Activated CD8-positive, alpha-beta T cell treated with anti-CD3 and anti-CD28 coated beads for 36 hours (primary cell): ENCODE measurements at places on chromosomes 3 and 15. TPM values are rescaled to one million over a fixed set of nuclear protein-coding genes. Genes with fewer than 3 reads are reported as not detected.

Gene ATP2C1
- total RNA-seq = 46.8 TPM

Gene CLSTN2
- total RNA-seq = not detected

Gene CLDN11
- total RNA-seq = not detected

Gene ZBTB47
- total RNA-seq = 0.45 TPM

Gene SPINK8
- total RNA-seq = not detected

Gene KIF7
- 3.7 TPM for total RNA-seq

Gene PIK3CB
- 13.4 TPM for total RNA-seq

Gene PLEKHO2
- total RNA-seq = 10.1 TPM

Gene EBLN2
- 5.0 TPM for total RNA-seq

Gene C3orf70
- 0.04 TPM for total RNA-seq

Gene AHSG
- total RNA-seq = not detected

Gene SEMA3F
- total RNA-seq = 0.43 TPM

Gene CFAP44
- total RNA-seq = 3.6 TPM

Gene ANKRD34C
- not detected for total RNA-seq

Gene HTD2
- total RNA-seq = 9.6 TPM

Gene C3orf22
- total RNA-seq = not detected

Gene SLC22A13
- 0.18 TPM for total RNA-seq

Gene TRIM42
- not detected for total RNA-seq

Gene GOLGA8B
- total RNA-seq = 84.6 TPM

Gene NAA50
- 118 TPM for total RNA-seq

Gene SH3GL3
- not detected for total RNA-seq

Gene SIDT1
- total RNA-seq = 21.0 TPM

Gene SAMMSON
- total RNA-seq = not detected

Gene DAZL
- not detected for total RNA-seq

Gene GPR149
- total RNA-seq = not detected

Gene ZNF197
- total RNA-seq = 11.6 TPM

Gene ATP8B4
- 4.6 TPM for total RNA-seq

Gene CELF6
- 0.18 TPM for total RNA-seq

Gene ACTC1
- not detected for total RNA-seq

Gene DBR1
- total RNA-seq = 22.7 TPM

Gene HRH1
- 0.59 TPM for total RNA-seq

Gene RHOV
- 0.41 TPM for total RNA-seq

Gene DHX36
- 78.3 TPM for total RNA-seq

Gene UBE2E1
- total RNA-seq = 79.0 TPM
